Stimulated activated CD4-positive, alpha-beta T cell treated with anti-CD3 and anti-CD28 coated beads, Interleukin-4, amount 100 ng/mL, for 24 hours (primary cell): ENCODE measurements at places on chromosomes 12 and 14.

DNA sequence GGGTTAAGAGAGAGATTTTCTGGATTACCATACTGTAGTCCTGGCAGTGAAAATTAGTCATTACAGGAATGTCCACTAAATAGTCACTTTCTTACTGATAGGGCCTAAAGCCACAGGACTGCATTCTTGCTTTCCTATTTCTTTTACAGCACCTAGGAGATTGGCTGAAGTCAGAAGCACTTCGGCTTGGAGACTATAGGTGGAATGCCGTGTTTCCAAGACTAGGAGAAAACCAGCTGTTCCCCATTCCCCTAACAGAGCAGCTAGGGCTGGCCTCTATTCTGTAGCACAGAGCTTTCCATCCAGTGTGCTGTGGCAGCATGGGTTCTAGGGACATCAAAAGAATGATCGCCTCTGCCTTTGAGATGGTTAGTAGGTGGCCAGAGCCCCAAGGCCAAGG lies 15.1 kb downstream of the PIGH start:
- no peak for DNase-seq

DNA sequence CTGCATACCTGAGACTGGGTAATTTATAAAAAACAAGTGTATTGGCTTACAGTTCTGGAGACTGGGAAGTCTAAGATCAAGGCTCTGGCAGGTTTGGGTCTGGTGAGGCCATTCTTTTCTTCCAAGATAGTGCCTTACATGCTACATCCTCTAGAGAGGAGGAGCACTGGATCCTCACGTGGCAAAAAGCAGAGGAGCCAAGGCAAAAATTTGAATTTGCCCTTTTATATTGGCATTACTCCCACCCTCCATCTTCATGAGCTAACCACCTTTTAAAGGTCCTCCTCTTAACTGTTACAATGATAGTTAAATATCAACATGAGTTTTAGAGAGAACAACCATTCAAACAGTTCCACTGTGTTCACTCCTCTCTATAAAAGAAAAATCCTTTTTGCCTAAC lies 286.3 kb upstream of the SEL1L start:
- no peak for DNase-seq

- DNase-seq, result no peak
Measured at GRCh38 chr12:96218989-96219678, 25.0 kb downstream of the ELK3 start.

- DNase-seq, result no peak
Measured at GRCh38 chr14:101891471-101891870, 72.9 kb upstream of the DYNC1H1 start.

DNA sequence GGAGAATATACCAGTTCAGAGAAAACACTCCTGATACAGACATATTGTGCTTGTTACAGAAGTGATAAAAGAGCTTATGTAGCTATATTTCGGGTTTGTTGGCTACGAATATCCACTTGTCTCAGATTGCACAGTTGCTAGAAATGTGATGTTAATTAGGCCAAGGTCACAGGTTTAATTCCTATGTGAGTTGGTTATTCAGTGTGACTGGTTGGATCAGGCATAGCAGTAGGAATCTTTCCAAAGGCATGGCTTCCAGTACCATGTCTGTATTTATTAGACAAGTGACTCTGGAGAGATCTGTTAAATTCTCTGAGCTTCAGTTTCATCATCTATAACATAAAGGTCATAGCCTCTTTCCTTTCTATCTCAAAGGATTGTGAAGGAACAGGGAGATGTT lies 152.7 kb upstream of the KITLG start:
- no peak for DNase-seq

- no peak for DNase-seq
Measured at GRCh38 chr12:107288414-107289127, 195.2 kb upstream of the CRY1 start.
